IMR-90 (cell line): ENCODE measurements at places on chromosomes 7 and 10. TPM values are rescaled to one million over a fixed set of nuclear protein-coding genes. Genes with fewer than 3 reads are reported as not detected.
A peak's percentile ranks its signal among the peaks of the same experiment; 100 is the strongest.

- no peak for DNase-seq
Measured at GRCh38 chr10:113357681-113358300, 195.1 kb upstream of the HABP2 start.

- no peak for DNase-seq
Measured at GRCh38 chr10:123970207-123970926, 78.8 kb upstream of the CPXM2 start.

DNA sequence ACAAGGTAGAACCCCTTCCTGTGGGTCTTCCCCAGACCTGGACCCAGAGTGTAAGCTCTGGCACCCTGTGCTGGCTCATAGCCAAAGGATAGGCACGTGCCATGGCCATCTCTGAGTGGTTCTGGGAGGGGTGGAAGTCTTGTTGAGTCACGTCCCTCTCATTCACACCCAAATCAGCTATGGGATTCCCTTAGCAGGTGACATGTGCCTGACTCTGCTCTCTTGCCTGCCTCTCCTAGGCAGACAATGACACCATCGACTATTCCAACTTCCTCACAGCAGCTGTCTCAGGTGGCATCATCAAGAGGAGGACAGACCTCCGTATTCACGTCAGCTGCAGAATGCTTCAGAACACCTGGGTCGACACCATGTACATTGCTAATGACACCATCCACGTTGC is 59.8 kb downstream of the C10orf120 start:
- DNase-seq = no peak

GRCh38 chr7:28961972-28962371 is 3.8 kb upstream of the TRIL start:
- DNase-seq = no peak

DNA sequence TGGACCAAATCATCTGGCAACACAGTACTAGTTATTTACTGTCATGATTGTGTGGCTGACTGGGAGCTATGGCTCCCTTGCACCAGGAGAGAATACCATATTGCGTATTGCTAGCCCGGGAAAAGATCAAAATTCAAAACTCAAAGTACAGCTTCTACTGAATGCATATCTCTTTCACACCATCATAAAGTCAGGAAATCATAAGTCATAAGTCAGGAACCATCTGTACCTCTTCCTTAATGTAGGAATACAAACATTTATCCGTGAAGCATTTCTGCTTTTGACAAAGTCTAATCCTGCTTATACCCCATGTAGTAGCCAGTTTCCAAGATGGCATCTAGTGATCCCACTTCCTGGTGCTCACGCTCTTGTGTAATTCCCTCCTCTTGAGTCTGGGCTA is 2.2 kb upstream of the CREB3L2 start:
- no peak for DNase-seq

DNA sequence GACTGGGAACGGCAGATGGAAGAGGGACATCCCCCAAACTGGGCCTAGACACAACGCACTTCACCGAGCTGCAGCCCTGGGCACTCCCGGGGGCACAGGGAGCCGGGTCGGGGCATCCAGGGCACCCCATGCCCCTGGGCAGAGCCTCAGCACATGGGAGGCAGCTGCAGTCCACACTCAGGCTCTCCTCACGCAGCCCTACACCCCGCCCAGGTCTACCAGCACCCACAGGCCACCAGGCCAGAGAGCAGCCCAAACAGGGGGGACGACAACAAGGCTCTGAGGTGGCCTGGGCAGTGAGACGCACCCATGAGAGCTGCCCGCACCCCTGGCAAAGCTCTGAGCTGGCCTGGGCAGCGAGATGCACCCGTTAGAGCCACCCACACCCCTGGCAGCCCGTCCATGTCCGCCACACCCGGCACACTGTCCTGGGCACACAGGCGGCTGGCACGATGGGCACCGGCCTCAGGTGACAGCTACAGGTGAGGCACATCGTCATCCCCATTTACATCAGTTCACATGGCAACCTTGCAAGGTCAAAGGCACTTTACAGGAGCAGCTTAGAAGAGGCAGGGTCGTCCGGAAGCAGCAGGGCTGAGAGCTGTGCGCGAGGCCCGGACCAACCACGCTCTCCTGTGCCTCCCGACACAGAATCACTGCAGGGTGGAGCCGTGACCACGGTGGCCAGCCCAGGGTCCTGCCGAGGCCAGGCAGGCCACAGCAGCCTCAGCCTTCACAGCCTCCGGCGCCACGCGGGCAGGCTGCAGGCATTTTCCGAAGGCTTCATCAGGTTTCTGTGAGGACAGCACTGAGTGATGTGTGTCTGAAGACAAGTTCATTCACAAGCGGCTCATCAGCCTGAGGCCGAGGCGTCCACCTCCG is 228.6 kb downstream of the MAD1L1 start:
- DNase-seq = no peak

DNA sequence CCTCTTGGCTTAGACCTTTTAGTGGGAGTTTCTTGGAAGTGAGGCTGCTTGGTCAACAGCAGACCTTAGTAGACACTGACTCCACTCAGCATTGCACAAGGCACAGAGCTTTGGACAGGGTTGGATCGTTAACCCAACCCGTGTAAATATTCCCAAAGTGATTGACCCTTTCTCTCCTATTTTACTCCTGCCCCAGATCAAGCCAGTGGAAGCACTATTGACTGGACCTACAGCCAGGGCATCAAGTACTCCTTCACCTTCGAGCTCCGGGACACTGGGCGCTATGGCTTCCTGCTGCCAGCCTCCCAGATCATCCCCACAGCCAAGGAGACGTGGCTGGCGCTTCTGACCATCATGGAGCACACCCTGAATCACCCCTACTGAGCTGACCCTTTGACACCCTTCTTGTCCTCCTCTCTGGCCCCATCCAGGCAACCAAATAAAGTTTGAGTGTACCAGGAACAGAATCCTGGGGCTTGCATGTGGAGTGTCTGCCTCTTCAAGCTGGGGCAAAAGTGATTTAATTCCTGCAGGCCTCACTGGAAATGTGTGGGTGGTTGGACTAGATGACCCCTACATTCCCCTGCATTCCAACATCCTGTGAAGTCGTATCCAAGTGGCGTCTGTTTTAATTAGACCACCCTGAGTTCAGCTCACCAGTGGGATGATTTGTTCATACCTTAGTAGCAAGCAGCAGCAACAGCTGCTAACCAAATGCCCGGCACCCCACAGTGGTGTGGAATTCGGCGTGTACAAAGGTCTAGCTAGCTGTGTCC is 7.5 kb downstream of the CPA1 start:
- DNase-seq = peak; percentile 78

GPC2 gene
- 1.4 and 1.8 TPM in 2 replicates for total RNA-seq

LEP gene
- not detected in 2 replicates for total RNA-seq

DNA sequence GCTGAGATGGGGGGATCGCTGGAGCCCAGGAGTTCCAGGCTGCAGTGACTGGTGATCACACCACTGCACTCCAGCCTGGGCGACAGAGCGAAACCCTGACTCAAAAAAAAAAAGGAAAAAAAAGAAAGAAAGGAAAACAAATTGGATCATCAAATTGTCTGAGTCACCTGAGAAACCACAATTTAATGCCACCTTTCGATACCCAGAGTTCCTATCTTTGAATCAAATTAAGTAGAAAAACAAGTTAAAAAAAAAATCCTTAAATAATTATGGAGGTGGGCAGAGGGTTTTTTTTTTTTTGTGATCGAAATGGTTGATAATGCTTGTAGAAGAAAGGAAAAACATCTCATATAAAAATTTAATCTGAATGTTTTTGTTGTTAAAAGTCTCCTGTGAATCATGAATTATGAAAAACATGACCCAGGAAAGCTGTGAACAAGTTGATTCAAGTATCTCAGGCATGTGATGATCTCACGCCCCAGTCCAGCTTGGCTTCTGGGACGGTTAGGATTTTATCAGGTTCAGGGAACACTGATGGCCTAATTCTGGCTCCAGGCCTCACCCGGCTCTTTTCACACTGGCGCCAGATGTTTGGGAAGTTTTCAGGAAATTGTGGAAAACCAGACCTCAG is 25.3 kb upstream of the CUX1 start:
- DNase-seq = no peak

GRCh38 chr7:112668561-112668960 is 121.6 kb downstream of the TMEM168 start:
- no peak for DNase-seq
